ENCODE measurements at places on chromosomes 2 and 18.
A peak's percentile ranks its signal among the peaks of the same experiment; 100 is the strongest.

DNA sequence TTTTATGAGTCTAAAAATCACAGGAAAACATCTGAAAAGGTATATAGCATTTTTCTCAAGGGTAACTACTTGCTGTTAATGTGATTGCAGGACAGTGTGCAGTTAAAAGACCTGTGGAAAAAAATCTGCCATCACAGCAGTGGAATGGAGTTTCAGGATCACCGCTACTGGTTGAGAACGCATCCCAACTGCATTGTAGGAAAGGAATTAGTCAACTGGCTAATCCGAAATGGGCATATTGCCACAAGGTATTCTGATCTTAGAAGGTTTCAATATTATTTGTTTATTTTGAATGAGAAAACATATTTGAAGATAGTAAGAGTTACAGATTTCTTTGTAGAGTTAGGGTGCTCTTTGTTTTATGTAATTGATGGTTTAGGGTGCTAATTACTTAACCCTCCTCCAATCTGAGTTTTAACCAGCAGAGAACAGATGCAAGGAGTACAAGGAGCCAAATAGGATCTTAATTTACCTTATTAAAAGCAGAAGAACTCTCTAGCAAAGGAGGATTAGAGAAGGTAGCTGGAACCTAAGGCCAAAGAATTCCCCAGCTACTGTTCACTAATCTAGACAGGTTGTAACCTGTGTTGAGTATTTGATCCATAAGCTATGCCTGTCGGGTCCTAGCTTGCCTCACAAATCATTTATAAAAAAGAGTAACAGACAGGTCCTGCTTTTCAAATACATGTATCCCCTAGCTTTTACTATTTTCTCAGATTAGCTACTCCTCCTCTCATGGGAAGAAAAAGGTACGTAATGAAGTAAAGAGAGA is 35.0 kb downstream of the PIKFYVE start:
- no peak for DNase-seq

GRCh38 chr2:120016800-120017199 is 3.9 kb downstream of the EPB41L5 start:
- no peak for DNase-seq

DNA sequence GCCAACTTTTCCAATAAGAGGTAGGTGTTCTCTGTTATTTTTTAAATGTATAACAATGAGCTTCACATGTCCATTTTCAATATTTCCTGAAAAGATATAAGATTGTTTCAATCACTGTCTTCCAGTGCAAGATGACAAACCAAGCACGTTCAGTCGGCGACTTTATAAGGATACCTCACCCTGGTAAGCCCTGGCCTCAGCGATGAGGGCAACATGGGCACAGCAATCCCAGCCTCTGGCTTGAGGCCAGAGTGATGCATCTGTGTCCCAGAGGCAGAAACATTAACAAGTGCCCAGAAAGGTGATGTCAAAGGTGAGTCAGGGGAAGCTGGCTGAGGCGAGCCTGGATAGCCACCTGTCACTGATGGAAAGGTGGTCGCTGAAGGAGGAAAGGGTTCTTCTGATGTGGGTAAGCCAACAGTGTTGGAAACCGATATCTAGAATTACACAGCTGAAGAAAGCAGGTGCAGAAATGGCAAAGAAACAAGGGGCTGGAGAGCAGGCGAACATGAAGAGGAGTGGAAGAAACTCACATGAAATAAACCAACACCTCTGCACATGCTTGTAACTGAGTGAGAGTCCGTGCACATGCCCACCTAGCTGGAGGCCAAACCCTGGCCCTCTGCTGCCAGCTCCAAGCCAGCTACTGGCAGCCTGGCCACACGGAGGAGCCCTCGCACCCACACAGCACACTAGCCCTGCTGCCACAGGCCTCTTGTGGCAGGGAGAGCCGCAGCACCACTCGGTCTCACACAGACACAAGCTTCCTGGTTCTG is 65.5 kb downstream of the FBXO15 start:
- DNase-seq = peak; percentile 64

GRCh38 chr2:68723181-68723580 is 11.4 kb upstream of the ARHGAP25 start:
- no peak for DNase-seq

GRCh38 chr2:176161825-176162626 is 4.9 kb downstream of the HOXD3 start:
- no peak for DNase-seq

- no peak for DNase-seq
These were observed 728 bp downstream of the AUP1 start for GRCh38 chr2:74528600-74529356.

DNA sequence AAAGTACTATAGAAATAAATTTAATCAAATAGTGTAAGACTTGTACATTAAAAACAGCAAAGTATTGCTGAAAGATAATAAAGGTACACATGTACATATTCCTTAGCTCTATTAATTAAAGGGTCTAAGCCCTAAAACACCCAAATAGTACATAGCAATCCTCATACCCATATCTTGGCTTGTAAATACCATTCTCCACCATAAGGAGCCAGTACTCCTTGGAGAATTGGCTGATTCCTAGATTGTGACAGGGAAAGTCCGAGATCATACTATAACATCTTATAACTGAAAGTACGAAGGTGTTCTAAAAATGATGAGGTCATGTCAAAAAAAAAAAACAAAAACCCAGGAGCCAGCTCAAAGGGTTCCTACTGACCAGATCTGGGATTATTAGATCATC is 614.6 kb downstream of the SUCLG1 start:
- no peak for DNase-seq

DNA sequence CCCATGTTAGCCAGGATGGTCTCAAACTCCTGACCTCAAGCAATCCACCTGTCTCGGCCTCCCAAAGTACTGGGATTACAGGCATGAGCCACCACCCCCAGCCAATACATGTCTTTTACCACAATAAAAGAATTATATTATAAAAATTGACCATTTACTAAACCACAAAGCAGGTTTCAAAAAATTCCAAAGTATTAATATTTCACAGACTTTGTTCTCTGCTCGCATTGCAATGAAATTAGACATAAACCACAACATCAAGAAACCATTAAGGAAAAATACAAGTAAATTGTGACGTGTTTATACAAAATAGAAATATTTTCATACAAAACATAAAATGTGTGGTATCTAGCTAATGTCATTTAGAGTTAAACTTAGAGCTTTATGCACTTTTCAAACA is 13.4 kb upstream of the MAPRE3 start:
- DNase-seq = no peak

DNA sequence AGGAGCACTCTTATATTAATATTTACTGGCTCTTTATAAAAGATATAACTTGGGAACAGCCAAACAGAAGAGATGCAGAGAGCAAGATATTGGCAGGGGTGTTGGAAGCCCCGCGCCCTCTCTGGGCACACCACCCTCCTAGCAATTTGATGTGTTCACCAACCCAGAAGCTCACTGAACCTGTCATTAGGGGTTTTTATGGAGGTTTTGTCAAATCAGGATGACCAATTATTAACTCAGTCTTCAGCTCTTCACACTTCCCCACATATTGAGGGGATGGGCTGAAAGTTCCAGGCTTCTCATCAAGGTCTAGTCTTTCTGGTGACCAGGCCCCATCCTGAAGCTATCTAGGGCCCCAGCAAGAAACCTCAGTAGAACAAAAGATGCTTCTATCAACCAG is 10.9 kb upstream of the INO80D start:
- DNase-seq = no peak

DNA sequence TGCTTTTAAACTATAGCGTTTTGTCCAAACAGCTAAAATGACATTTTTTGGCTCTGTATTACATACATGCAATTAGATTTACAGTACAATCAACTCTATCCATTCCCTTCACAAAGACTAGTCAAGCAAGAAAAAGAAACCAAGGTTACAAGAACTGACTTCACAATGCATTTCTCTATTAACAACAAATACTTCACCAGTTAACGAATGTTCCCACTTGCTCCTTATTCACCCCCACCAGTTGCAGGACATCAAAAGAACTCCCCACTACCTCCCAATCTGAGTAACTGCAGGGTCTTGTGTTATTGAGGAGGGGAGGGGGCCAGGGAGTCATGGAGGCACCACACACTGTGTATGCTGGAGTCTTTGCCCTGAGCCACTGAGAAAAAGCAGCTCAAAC is 34.9 kb downstream of the LAMA1 start:
- DNase-seq = no peak

- no peak for DNase-seq
These were observed 32.0 kb downstream of the YPEL5 start for GRCh38 chr2:30178618-30179434.

DNA sequence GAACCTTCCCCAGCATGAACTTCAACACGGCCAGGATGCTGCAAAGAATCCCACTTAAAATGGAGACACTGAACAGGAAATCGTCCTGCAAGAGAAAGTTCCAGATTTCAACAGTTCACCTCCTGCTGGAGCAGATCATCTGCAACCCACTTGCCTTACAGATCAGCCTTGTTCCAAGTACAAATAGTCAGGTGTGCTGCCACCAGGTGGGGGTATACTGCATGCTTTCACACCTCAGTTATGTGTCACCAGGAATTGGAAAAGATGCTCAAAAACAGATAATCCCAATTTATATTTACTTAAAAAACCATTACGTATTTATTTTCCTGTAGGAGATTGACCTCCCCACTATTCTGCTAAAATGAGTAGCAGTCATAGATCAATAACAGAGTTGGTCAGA is 212.3 kb downstream of the MGAT5 start:
- peak; percentile 68 for DNase-seq

- no peak for DNase-seq
These were observed 49.9 kb downstream of the KCNG3 start for GRCh38 chr2:42443718-42444399.

DNA sequence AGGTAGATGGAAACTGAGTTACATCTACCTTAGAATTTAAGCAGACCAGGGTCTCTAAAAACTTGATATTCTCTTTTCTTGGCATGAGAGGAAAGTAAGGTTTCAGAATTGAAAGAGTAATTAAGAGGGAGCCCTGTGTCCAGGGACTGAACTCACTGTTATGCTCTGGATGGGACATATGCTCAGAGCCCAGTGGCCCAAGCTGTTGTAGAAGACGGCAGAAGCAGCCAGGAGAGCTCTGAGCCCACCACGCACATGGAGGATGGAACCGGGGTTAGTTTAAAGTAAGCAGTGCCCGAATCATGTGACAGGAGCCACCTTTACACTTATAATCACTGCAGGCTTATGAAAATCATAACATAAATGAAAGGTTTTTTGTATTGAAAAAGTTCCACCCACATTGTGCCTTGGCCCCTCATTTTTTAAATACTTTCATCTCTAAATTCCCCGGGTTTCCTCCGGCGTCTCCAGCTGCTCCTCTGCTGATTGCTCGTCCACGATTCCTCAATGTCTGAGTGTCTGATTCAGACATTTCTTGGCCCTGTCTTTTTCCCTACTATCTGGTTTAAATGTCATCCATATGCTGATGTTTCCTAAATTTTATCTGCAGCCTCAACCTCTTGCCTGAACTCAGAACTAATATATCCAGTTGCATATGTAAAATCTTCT is 36.1 kb upstream of the SPTBN1 start:
- no peak for DNase-seq

DNA sequence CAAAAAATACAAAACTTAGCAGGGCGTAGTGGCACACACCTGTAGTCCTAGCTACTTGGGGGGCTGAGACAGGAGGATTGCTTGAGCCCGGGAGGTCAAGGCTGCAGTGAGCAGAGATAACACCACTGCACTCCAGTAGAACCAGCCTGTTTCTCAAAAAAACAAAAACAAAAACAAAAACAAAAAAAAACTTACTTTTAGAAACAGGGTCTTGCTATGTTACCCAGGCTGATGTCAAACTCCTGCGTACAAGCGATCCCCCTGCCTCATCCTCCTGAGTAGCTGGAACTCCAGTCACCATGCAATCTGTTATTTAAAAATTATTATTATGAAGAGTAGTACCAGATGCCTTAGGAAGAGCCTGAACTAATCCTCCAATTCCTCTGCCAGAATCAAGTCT is 35.0 kb upstream of the GLI2 start:
- DNase-seq = no peak
